ENCODE measurements at places on chromosomes 3 and 15.

DNA sequence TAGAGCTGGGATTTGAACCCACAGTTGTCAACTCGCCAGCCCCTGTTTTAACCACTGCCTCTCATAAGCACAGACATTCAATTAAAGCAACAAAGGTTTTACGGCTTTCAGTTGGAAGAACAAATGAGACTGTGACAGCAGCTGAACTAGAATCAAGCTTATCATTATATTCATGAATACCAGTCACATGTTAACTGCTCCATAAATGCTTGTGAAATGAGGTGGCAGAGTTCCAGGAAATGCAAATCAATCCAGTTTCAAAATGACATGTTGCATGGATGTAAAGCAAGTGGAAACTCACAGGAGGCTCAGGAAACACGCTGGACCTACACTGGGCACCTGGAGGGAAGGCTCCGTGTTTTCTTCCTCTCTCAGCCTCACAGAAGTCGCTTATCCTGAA lies 3.9 kb downstream of the GP5 start:
- no peak for DNase-seq

- DNase-seq = no peak
Measured at GRCh38 chr3:52480768-52481715, 14.1 kb upstream of the STAB1 start.

DNA sequence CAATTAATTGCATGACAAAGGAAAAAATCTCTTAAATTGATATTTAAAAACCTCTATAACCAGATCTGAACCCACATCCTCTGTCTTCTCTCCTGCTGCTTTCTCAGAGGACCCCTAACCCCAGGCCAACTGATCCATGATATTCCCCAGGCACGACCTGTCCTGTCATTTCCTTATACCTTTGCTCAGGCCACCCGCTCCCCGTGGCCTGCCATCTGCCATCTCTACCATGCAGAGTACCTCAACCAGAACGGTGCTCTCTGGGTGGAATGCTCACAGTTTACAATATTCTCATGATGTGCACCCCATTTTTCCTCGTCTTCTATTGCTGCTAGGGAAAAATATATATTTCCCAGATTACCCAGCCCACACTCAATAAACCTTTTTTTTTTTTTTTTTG lies 57.7 kb downstream of the ARHGEF3 start:
- no peak for DNase-seq

DNA sequence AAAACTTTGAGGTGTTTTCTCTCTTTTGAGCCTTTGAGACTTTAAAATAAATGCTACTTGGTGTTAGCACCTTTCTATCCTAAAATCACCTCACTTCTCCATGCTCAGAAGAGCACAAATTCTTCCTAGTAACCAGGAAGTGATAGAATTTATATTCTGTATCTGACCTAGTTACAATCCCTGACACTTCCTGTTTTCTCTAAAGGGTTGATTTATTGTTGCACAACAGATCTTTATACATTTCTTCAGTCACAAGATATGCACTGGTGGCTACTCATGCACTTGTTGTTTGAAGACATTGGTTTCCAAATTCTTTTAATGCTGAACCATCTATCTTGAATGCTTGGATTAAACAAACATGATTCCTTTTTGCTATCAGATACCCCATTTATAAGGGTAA lies 47.2 kb upstream of the CNTN3 start:
- DNase-seq = no peak

DNA sequence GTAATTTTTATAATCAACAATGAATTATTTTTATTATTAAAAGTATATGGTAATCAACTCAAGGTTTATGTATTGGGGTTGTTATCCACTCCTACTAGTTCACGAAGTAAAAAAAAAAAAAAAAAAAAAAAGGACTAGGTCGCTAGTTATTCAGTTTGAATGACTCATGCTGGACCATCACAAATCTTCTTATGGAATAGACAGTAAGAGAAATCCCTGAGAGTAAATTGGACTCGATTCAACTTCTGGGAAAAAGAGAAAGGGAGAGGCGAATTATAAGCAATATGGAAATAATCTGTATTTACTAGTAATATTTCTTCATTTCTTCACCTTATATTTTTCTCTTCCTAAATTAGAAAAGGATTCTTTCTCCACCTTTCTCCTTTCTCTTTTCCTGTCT lies 2.0 kb downstream of the MYEF2 start:
- no peak for DNase-seq

DNA sequence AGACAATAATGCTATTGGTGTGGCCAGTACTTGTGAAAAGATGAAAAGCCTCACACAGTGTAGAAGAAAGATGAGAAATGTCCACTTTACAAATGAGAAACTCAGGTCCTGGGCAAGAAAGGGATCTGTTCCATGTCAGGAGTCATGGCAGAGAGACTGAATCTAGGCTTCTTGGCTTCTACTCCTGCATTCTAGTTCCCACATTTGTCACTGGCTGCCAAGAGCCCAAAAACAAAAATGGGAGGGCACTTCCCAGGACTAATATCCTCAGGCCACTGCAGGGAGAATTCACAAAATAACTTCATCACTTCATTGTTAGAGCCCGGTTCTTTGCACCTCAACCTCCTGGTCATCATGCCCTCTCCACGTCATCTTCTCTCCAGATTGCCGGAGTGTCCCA lies 337.5 kb downstream of the NTRK3 start:
- DNase-seq = no peak

DNA sequence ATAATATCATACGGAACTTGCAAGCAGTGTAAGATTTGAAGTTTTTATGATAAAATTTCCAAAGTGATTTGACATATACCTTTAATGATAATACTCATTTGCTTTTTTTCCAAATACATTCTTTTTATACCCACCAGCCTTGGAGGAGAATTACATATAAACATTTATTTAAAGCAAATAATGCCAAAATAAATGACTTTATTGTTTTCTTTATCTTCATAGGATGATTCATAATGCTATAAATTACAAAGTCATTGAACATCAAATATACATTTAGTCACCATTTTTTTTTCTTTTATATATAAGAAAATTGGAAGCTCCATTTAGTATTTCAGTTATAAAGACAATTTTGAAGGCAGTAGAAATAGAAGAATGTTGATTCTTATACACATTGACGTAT lies 450.9 kb downstream of the NAALADL2 start:
- no peak for DNase-seq

DNA sequence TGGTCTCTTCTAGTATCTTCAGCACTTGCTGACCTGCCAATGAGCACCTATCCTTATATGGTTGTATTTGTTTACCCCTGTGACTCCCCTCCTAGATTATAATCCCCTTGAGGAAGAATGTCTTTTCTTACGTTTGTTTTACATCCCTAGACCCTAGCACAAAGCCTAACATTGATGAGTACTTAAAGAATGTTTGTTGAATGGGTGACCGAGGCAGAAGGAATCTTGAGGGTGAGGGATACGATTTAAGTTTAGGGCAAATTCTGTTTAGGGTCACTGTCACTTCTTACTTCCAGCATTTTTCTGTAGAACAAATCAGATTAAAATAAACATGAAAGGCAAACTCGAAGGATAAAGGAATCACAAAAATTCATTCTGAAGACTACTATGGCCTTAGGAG lies 80.9 kb upstream of the FAM98B start:
- DNase-seq = no peak

DNA sequence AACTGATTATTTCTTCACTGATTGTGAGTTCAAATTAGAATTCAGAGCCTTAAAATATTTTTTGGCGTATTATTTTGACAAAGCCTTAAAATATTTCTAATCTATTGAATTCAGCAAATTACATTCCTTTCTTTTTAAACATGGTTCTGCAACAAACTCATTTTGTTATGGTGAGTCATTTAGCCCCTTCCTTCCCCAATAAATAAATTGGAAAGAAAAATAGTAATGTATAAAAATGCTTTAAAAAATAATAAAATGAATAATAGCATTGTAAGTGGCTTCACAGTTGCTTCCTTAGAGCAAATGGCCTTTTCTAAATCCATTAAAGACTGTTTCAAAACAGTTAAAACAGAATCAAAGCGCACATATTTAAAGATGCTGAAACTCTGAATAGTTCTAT lies 12.1 kb downstream of the CSNK1G1 start:
- no peak for DNase-seq

- no peak for DNase-seq
Measured at GRCh38 chr15:100651253-100651652, 48.9 kb downstream of the ASB7 start.

DNA sequence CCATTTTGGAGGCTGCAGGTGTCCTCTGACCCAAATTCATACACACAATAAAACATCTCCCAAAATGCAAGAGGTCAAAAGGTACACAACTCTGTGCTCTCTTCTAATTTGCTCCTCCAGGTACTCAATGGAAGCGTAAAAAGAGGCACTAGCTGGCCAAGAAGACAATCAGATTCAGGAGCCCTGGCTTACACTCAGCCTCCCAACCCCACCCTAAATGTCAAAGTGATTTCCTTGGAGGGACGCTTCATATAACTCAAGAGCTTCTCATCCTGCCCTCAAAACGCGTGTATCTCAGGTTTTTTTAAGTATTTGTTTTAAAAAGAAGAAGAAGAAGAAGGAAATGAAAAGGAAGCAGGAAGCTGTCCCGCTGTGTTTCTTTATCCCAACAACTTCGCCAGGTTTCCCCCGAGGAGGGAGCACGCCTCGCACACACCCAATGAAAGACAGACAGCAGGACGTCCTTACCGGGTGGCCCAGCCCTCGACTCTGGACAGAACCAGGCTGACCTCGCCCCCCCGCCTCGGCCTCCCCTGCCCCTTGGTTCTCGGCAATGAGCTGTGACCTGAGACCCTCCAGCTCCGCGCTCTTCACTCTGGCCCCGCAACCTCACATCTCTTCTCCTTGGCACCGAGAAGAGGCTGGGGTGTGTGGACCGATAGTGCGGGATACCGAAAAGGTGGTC lies 620.7 kb upstream of the ZNF385D start:
- DNase-seq = no peak

DNA sequence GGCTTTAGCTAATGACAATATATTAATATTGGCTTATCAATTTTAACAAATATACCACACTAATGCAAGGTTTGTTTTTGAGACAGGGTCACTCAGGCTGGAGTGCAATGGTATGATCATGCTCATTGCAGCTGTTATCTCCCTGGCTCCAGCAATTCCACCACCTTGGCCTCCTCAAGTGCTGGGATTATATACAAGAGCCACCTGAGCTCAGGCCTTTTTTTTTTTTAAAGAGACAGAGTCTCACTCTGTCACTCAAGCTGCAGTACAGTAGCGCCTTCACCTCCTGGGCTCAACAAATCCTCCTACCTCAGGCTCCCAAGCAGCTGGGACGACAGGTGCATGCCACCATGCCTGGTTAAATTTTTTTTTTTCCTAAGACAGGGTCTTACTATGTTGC lies 11.7 kb downstream of the DLG1 start:
- no peak for DNase-seq

DNA sequence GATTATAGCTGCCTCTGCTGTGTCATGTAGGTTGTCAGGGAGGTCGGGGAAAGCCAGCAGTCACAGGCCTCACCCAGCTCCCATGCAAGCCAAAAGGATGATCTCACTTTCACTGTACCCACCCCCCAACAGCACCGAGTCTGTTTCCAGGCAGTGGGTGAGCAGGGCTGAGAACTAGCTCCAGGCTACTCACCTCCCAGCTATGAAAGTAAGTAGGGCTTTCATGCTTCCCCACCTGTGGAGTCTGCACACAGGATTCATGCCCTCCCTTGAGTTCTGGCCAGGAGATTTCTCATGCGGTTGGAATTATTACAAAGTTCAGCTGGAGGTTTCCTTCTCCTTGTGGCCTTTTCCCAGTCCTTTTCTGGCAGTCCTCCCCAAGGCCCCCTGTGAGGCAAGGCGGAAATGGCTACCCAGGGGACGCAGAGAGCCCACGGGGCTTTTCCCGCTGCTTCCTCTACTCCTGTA lies 356.2 kb downstream of the SV2B start:
- no peak for DNase-seq

GRCh38 chr3:113560831-113561623 lies 28.7 kb downstream of the SIDT1 start:
- no peak for DNase-seq

DNA sequence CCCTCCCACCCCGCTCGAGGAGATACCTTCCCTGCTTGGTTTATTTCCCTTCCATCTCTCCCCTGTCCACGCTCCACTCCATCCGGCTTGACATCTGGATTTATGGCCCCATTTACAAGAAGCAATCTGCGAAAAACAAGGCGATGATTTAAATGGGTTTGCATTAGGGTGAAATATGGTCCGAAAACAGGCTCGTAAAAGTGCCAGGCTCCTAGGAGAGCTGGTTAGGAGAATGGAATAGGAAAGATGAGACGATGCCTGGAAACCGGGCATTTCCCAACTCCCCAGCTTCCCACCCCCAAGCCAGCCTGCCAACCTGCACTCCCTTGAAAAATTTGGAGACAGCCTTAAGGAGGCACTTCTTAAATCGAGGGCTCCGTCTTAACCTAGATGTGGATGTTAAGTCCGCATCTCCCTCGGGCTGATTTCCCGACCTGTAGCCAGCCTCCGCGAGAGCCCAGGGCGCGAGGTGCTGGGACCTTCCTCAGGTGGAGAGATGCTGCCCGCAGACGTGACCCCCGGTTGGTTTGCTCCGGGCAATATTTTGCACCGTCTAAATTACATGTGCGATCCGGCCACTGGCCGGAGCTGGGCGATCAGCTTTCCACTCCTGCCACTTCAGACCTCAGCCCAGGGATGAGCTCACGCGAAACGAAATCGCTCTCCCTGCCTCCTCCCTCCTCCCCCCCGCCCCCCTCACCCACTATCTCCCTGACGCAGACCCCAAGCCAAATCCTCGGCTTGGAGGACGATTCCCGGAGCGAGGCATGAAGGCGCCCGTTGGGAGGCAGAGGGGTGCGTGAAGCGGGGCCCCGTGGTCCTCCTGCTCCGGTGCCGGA lies 1.3 kb downstream of the GRM7 start:
- DNase-seq = no peak

Data from inflammatory macrophage treated with lipopolysaccharide for 1 hour (primary cell).